ENCODE measurements at places on chromosomes 1 and 21.

DNA sequence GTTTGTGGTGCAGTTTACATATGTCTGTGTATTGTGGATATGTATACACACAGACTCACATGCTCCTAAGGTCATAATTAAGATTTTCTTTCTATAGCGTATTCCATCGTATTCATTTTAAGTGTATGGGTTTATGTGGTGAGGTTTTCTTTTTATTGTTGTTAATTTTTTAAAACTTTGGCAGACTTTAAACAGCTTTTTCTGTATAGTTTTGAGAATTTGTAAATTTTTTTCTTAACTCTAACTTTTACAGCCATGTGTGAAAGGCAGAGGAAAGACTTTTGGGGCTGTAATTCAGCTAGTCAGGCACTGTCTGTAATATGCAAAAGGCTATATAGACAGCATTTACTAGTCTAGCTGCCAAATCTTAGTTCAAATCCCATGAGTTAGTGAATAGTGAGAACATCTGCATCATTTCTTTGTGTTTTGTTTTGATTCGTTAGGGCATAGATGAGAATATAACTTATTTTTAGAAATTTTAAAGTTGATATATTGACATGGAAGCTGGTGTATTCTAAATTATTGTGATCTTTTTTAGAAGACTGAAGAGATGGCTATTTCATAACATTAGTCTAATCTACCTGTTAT lies 2.3 kb downstream of the MAGI3 start:
- DNase-seq = no peak

- DNase-seq = no peak
Measured at GRCh38 chr1:47184822-47185677, 4.8 kb downstream of the PDZK1IP1 start.

DNA sequence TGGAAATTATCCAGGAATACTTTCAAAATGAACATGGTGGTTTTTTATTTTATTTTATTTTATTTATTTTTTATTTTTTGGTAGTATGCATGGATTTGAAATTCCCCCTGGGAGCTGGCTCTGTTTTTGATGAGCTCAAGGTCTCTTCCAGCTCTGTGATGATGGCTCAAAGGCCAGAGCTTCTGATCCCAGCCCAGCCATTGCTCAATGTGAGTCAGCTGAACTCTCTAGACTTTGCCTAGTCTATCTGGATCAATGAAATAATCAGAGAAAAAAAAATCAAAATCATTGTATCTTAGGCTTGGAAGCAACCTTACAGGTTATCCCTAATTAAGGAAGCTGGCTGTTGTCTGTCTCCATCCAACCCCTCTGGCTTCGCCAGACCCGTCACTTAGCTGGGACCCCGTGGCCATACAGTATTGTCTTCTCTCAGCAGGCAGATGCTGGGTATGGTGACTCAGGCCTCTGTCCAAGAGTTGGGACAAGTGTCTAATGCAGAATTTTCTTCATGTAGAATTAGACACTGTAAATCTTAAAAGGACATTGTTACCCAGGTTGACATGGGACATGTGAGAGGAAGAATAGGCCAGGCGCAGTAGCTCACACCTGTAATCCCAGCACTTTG lies 90.2 kb upstream of the LPGAT1 start:
- no peak for DNase-seq

- DNase-seq = no peak
Measured at GRCh38 chr1:23799570-23800399, 769 bp downstream of the GALE start.

DNA sequence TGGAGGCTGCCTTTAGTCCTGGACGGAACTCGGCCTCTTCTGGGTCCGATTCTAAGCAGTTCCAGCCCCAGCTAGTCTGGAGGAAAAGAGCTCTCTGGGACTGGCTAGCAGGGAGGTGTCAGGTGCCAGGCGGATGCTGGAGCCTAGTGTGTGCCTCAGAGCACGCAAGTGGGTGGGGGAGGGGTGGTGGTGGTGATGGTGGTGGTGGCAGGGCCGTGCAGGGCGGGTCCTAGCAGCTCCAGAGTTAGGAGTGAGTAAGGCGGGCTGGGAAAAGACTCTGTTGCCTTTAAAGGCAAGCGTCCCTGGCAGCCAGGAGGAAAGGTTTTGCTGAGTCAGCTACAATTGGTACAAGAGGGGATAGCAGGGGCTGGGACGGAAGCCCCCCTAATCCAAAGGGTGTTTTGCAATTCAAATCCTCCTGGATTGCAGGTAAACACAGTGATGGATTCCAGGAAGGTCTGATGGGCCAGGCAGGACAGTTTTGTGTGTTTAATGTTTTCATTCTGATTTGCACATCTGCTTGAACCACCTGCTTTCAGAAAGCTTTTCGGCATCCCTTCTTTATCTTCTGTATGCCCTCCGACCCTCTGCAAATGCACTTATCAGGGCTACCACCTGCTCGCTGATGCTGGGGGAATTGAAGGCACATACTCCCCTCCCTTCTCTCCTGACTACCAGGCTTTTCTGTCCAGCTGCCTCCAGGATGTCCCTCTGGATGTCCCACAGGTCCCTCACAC lies 4.1 kb upstream of the SLC2A1 start:
- DNase-seq = peak; percentile 61

GRCh38 chr1:243726806-243727502 lies 123.1 kb downstream of the AKT3 start:
- no peak for DNase-seq

DNA sequence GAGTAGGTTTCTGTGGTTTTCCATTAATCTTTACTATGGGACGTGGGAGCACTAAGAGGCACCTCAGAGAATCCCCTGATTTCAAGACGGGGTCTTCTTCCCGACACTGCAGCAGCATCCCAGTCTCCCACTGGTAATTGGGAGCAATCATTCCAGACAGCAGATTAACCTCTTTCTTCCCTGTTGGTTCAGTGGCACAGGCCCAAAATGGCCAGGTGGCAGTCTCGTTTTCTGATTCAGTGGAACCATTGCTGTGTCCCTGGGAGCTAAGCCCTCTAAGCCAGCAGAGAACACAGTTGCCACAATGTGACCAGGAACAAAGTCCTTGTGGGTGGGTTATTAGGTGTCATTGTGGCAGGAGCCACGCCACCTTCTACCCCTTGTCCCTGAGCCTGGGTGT lies 342.1 kb downstream of the MATN1 start:
- DNase-seq = no peak

DNA sequence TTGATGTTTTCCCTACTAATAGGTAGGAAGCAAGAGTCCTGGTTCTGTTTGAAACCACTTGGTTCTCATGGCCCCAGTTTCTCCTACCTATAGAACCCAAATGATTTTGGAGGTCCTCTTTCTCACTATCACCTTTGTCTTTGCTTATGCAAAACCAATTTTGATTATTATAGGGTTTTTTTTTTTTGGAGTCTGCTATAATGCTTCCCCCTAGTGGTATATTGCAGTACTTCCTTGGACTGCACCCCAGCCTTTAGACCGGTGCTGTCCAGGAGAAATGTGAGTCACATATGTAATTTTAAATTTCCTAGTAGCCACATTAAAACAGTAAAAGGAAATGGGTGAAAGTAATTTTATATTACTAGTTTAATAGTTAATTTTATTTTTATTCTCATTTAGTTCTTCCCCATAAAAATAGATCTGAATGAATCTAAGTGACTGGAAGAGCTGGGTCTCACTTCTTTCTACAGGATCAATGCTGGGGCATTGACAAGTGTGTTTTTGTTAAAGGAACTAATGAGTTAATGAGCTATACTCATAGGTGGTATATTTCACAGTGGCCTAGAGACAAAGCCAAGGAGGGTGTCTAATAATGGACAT lies 10.6 kb downstream of the FCMR start:
- DNase-seq = peak; percentile 65

DNA sequence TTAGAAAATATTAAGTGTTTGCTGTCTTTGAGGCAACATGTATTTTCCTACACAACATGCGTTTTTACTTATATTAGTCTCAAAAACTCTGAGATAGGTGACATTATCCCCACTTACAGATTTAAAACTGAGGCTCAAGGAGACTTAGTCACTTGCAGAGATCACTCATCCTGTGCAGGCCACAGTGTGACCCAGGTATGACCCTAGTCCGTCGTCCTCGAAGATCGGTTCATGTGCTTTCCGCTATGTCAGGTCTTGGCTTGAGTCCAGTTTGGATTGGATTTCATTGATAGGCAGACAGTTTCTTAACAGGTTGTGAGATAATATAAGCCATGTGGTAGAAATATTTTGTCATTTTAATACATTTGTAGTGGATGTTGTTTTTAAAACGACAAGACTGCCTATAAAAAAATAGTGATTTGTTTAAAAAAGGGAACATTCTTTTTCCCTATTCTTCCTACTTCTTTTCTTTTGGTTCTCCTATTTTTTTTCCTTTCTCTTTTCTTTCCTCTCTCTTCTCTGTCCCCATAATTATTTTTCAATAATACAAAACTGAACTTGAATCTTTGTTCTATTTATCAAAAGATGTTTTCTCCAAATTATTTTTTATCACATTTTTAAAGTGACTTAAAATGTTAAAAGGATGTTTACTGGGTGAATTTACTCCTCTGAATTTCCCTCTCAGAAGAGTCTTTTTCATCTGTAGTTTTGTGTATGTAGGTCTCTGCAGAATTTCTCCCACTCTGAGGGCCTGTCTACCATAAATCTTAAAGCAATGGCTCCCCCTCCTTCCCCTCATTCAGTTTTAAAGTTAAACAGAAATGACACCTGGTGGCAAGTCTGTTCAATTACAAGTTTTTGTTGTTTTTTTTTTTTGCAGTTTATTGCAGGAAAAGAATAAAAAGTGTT lies 81.8 kb downstream of the PHTF1 start:
- peak; percentile 69 for DNase-seq

Data from NCI-H1105 treated with DMSO at 0.1 percent for 48 hours (cell line).